Suppressor macrophage treated with lipopolysaccharide for 4 hours (primary cell): ENCODE measurements at places on chromosomes 6 and 20.

GRCh38 chr6:131408811-131409210, 164.2 kb upstream of the ARG1 start:
- no peak for DNase-seq

DNA sequence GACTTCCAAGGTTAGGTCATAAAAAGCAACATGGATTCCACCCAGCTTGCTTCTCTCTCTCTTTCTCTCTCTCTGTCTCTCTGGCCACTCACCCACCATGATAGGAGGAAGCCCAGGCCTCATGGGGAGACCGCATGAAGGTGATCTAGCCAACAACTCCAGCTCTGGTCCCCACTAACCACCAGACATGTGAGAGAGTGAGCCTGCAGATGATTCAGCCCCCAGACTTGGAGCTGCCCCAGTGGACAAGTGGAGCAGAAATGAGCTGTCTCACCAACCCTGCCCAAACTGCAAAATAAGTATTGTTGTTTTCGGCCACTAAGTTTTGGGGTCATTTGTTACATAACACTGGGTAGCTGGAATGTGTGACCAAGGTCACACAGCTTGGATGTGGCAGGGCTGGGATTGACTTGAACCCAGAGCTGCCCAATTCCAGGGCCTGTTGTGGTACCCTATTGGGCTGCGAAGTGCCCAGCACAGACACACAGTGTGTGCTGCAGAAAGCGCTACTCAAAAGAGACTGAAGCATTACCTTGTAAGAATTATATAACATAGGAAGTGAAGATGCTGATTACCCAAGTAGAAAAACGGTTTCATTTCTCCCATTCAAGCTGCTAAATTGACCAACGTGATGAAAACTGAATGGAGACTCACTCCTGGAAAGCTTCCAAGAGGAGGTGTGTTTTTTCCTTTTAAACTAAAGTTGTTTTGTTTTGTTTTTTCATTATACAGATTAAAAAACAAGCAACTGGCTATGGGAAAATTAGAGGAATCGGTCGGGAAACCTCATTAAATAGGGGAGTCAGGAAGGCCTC, 9.1 kb upstream of the TLDC2 start:
- DNase-seq: peak; percentile 78

DNA sequence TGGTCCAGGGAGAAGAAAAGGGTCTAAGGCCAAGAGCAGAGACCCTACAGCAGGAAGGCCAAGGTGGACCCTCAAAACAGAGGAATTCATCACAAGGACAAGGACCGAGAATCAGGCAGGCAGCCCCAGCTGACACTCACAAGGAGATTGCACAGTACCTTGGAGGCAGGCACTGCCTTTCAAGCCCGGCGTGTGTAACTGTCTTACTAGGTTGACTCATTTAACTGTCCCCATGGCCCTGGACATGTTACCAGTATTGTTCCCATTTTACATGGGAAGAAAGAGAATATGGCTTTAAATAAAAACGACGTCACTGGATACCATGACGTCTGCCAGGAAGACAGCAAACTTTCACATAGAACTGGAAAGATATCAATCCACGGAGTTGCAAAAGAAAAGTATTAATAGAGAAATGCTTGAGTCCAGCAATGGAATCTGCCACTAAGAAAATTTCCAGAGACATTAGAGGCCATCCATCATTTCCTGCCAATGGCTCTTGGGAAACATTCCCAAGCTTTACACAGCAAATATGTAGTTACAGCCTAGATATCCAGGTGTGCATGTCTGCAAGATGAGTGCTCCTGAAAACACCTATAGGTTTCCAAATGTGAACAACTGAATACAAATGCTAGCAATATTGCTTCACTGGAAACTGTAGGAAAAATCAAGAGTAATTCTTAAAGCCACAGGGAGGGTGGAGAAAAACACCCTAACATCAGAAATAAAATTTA, 111.5 kb upstream of the RPS6KA2 start:
- DNase-seq: peak; percentile 62

DNA sequence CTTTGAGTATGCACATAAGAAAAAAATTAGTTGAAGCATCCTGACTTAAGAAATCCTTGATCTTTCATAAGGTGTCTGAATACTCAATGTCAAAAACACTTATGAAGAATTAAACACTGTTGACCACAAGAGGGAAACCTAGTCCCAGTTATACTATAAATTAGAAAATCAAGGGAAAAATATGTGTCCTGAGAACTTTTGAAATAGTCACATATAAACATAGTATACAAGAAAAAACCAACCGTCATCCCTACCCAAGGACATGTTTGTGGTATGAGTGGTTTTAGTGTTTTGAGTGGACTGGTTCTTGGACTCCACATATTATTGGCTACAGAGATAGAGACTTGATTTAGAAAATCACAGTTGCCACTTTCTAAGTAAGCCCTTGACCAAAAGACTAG, 7.6 kb upstream of the HLA-DRA start:
- DNase-seq: peak; percentile 71

GRCh38 chr6:151900256-151900655, 92.8 kb downstream of the ESR1 start:
- DNase-seq: no peak

DNA sequence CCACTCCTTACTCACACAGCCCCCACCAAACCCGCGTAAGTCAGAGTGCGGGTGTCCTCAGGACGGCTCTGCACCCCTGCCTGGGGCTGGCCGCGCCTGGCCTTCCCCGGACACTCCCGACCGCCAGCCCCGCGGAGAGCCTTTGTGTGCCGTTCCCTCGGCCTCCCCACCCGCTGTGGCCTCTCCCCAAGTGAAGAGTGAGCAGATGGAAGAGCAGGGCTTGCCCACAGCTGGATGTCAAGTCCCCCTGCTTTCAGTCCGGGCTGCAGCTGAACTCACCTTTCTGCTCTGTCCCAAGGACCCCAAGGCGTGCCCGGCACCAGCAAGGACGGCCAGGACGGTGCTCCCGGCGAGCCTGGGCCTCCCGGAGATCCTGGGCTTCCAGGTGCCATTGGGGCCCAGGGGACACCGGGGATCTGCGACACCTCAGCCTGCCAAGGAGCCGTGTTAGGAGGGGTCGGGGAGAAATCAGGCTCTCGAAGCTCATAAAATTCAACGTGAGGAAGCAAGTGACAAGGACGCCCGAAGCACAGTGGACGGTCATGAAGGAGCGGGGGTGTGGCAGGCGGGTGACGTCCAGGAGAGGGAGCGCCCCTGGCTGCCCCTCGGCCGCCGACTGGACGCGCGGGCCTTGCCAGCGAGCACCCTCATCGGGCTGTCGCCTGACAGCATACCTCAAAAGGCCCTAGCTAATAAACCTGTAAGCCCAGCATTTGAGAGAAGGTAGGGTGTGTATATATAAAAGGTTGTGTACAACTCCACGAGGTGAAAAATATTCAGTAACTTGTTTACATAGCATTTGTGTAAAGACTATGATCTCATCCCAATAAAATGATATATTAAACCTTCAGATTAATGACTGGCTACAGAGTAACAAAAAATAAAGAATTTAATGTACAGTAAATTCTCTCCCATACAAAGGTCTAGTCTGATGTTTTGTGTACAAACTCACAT, 21.1 kb downstream of the TCFL5 start:
- DNase-seq: no peak

DNA sequence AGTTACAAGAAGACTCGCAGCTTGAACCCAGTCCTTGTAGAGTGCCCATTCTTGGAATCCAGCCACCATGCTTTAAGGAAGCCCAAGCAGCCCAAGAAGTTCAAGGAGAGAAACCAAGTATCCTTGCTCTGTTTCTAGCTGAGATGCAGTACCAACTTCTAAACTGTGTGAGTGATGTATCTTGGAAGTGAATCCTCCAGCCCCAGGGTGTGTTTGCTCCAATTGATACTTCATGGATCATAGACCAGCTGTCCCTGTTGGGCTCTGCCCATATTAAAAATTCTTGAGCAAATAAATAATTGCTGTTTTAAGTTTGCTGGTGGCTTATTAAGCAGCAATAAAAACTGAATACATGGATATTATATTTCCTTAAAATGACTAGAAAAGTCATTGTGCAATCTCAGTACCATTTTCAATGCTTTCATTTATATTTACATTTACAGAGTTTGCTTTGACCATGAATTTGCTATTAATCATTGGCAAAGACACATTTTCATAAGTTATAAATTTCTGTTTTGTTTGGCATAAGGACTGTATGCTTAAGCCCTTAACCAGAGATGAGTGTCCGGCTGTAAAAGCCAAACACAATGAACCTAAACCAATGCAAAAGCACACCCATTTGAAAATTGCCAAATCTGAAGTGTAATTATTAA, 9.2 kb downstream of the SPTLC3 start:
- no peak for DNase-seq

DNA sequence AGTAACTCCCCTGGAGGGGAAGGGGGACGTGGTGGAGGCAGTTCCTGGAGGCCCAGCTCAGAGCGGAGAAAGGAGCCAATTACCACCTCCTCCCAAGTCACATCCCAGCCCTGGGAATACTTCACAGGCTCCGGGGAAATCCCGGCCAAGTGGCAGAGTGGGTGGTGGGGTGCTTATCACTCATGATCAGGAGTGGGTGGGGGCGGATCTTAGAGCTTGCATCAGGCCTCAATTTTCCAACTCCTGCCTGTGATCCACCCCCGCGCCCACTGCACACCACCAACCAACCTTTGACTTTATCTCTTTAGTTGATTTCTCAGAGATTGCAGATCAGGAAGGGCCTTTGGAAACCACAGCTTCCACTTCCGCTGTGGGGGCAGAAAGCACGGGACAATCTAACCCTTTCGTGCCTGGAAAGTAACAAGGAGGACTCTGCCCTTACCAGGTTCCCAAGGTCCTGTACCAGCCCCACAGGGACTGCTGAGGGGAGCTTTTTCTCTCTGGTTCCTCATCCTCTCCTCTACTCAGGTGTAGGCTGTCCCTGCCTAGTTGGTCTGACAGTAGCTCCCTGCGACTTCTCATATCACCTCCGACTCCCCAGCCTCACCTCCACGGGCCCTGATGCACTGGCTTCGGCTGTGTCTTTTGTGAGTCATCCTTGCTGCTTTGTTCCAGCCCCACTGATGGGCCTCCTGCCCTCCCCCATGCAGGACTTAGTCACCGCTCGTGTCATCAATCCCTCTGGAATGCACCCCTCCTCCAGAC, 24.9 kb upstream of the IER3 start:
- DNase-seq: peak; percentile 87

GRCh38 chr6:35128496-35128895, 12.6 kb downstream of the TCP11 start:
- DNase-seq: no peak

DNA sequence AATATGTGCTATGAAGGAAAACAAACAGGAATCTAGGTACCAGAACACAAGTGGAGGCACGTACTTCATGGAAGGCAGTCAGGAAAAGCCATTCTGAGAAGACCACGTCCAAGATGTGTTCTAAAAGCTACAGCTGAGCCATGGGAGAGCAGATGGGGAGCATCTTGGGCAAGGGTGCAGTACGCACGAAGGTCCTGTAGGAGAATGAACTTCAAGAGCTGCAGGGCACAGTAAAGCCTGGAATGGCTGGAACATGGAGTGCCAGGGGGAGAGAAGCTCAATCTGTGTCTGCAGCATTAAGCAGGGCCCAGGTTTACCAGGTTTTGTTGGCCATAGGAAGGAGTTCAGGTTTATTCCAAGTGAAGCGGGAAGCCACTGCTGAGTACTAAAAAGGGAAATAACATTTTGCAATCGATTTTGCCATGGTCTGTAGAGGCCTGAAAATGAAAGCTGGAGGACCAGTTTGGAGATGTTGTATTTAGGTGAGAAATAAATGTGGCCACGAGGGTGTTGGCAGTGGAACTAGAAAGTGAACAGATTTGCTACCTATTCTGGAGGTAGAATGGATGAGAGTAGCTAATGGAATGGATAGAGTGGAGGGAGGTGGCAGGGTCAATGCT, 29.9 kb downstream of the ADTRP start:
- peak; percentile 79 for DNase-seq

- DNase-seq: peak; percentile 12
Measured at GRCh38 chr20:2978519-2978918, 64.9 kb upstream of the GNRH2 start.

- DNase-seq: no peak
Measured at GRCh38 chr6:94510877-94511276, 1066.5 kb upstream of the MANEA start.

DNA sequence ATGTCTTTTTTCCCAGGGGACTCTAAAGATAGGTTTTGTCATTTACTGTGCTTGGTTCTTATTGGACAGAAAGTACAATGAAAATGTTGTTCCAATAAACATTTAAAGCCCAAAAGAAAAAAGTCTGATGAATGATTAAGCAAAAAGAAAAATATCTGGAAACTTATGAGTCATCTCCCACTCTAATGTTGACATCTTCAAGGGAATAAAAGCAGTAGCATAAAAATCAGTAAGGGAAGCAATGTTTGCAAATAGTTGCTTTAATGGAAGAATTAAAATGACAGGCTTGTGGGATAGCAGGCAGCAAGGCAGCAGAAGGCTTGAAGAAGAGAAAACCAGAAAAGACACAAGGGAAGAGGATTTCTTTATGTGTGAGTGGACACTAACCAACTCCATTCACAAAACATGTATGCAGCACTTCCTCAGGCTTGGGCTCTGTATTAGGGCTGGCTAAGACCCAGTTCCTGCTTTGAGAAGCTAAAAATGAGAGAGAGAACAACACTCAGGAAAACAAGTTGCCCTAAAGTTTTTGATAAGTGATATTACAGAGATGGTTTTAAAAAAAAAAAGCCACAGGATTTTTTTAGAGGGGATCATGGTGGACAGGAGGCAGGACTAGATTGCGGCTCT, 263.2 kb upstream of the NT5E start:
- no peak for DNase-seq

DNA sequence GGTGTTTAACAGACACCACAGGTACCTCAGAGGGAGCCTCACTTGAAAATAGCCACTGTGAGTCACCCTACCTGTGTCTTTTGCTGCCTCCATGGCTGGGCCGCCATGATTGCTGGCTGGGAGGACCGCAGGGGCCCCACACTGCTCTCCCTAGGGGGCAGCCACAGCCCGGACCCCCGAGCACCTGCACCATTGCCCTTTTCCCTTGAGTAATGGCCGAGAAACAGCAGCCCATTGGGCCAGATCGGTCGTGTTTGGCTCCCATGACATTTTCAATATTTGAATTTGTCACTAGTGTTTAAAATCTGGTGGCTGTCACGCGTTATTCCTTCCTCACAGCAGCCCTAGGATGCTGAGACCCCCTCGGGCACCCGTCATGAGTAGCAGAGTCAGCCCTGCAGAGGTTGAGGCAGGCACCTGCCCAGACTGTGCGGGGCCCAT, 6.7 kb downstream of the ZBP1 start:
- DNase-seq: no peak

GRCh38 chr6:30542915-30543314, 13.4 kb downstream of the GNL1 start:
- no peak for DNase-seq

DNA sequence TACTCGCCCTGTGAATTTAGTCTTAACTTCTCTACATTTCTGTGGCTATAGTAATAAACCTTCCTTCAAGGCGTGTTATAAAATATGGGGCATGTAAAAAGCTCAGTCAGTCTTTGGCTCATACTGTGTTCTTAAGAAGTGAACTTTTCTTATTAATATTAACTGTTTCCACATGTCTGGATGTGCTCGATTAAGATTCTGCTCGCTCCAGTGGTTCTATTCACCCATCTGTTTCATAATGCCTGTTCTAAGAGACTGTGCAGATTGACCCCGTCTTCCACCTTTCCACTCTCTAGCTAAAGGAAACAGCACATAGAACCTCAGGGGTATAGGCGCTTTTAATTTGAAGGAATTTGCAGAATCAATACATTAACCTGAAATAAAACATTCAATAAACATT, 99.9 kb downstream of the L3MBTL3 start:
- DNase-seq: no peak

GRCh38 chr6:106250953-106251352, 74.6 kb downstream of the ATG5 start:
- no peak for DNase-seq
